ENCODE measurements at places on chromosomes 4 and X. TPM values are rescaled to one million over a fixed set of nuclear protein-coding genes. Genes with fewer than 3 reads are reported as not detected.

Gene ENPEP
- 11.9 TPM for total RNA-seq

Gene LEF1
- total RNA-seq: 76.8 TPM

DNA sequence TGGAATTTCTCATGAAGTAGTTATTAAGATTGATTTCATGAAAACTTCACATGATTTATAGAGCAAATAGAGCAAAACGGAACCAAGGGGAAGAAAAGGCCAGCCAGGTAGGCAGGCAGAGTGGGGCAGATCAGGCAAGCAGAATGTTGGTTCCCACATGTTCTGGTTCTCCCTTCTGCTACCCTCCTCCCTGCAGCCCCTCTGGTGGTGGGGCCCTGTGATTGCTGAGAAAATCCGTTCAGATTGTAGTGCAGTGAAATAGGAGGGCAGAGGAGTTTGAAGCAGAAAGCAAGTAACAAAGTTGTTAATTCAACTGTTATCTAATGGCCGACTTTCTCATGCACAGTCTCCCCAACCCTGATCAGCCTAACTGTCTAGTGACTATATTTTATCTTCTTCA is 185.3 kb downstream of the MID1IP1 start:
- no peak for DNase-seq

Gene ZNF41
- total RNA-seq: 6.4 TPM

DNA sequence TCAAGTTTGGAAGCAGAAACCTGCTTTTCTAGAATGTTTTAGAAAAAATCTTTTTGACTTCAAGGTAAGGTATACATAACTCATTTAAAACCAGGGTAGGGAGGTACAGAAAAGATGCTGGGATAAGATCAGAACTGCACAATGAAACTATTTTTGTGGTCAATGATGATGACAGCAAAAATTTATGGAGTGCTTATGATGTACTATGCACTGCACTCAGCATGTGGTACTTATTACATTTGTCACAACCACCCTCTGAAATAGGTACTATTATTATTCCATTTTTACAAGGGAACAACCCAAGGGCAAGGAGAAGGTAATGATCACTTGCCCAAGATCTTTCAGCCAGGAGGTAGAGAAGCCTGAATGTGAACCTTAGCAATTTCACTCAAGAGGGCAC is 8.0 kb downstream of the GPM6B start:
- DNase-seq: no peak

DNA sequence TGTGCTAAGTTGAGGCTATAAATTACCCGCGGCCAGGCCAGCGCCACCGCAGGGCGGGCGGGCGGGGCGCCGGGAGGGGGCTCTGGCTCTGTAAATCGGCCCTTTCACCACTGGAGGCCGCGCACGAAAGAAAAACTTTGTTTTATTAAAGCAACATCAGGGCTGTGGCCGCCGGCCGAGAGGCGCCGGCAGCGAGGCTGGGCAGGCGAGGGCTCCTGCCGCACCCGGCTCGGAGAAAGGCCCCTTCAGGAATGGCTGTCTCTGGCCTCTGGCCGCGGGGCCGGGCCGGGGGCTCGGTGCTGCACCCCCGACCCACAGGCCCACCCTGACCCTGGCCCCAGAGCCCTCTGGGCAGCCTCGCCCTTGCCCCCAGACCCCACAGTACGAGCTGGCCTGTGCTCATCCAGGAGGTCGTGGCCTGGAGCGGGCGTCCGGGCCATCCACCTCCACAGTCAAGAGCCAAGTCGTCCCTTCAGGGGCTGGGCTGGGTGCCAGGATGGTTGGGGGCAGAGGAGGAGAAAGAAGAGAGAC is 29.5 kb upstream of the FGFR3 start:
- no peak for DNase-seq

Measured in mesothelial cell of epicardium (in vitro differentiated cells).